ENCODE measurements at places on chromosomes 5 and 9.

DNA sequence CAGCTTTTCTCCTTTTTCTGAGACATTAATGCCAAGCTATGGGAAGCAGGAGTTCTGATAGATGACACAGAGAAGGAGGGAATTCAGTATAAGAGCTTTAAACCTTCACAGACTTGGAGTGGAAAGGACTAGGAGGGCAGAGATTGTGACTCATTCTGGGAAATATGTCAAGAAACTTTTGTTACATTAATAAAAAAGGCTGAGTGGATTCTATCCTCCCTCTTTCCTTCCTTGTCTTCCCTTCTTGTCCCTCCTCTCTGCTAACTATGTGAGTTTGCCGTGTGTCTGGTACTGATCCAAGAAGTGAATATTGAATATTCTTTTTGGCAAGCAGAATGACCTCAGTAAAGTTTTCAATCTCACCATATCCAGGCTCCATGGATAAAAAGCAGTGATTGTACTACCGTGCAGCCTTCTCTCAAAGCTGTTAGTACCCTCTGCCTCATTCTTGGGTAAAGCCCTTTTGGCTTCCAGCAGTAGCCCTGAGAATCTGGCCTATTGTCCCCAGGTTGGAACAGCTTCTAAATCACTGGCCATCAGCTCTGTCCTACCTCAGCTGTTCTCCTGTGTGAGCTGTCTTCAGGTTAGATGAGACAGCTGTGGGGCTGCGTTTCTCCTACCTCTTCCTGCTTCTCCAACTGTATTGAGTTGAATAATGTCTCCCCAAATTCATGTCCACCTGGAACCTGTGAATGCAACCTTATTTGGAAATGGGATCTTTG lies 73.9 kb downstream of the ATG10 start:
- DNase-seq = no peak

GRCh38 chr5:15993919-15994318 lies 185.7 kb downstream of the MARCHF11 start:
- peak; percentile 19 for DNase-seq

GRCh38 chr5:139897342-139897741 lies 101.7 kb downstream of the PSD2 start:
- no peak for DNase-seq

- DNase-seq = no peak
These were observed 298.4 kb upstream of the SEMA6A start for GRCh38 chr5:116872986-116873385.

DNA sequence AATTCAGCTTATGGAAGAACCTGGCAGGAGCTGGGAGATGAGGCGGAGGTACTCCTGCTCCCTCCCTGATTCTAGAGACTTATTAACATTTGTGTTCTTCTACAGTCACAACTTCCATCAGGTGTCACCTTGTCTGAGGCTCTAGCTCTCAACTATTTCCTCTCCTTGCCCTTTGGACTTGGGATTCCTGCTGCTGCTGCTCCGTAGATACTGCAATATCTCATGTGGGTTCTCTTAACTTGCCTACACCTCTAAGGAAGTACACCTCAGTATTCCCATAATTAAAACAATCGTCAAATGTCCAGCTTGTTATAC lies 21.2 kb downstream of the ANXA1 start:
- DNase-seq = no peak

- peak; percentile 60 for DNase-seq
These were observed at the start of gene ZNF618 for GRCh38 chr9:113876151-113876992. TSS of gene ZNF618 (plus strand) at chr9:113876309. CDS start at chr9:113876381, 72 bp downstream.

- no peak for DNase-seq
These were observed 67.2 kb upstream of the GPBP1 start for GRCh38 chr5:57106661-57107060.

DNA sequence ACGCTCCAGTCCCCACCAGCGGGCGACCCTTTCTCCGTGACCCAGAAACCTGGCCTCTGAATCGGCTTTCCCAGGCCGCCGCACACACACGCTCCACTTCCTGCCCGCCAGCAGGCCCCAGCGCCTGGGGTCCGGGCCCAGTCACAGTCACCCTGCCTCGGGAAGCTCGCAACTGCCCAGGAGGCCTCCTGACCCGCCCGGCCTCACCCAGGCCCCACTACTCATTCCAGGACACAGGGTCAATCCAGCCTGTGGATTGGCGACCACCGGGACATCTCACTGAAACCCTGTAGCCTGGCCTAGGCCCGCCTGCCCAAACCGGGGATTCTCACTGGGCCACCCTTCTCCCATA lies 2.7 kb upstream of the IRX4 start:
- no peak for DNase-seq

- no peak for DNase-seq
These were observed 63.9 kb downstream of the MAT2B start for GRCh38 chr5:163569284-163569683.

GRCh38 chr5:138386290-138386689 lies 33.8 kb downstream of the KDM3B start:
- no peak for DNase-seq

DNA sequence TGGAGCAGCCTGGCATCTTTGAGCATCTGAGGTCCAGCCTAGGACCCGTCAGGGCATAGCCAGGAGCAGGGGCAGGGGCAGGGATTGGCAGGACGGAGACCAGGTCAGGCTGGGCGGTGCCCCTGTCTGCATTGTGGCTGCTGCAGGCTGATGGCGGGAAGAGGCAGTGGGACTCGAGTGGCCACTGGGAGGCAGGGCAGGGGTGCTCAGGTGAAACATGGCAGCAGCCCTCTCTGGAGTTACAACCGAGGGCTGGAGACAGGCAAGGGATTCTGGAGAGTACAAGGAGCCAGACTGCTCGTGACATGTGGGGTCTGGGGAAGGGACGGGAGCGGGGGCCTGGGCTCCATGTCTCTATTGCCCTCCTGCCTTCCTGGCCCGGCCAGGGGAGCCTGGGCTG lies 97.4 kb upstream of the RAPGEF1 start:
- no peak for DNase-seq

DNA sequence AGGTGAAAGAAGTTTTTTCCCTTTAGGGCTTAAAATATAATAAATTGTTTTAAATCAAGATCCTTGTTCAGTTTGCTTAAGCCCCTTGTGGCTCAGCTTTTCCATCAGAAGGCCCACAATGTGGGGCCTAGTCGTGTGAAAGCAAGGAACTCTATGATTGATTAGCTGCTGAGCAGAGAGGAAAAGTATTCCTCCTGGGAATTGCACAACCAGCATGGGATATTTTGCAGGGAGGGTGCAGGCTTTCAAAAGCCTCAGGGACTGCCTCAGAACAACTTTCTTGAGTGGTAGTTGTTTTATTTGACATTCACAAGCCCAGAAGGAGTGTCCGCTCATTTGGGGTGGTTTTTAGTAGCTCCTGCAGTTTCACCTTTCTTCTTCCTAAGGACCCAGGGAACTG lies 19.8 kb downstream of the TTC23L start:
- no peak for DNase-seq

- no peak for DNase-seq
These were observed 30.6 kb upstream of the PPP1R2B start for GRCh38 chr5:156819537-156819936.

- no peak for DNase-seq
These were observed 139.1 kb upstream of the PPP2R2B start for GRCh38 chr5:147017621-147018020.

DNA sequence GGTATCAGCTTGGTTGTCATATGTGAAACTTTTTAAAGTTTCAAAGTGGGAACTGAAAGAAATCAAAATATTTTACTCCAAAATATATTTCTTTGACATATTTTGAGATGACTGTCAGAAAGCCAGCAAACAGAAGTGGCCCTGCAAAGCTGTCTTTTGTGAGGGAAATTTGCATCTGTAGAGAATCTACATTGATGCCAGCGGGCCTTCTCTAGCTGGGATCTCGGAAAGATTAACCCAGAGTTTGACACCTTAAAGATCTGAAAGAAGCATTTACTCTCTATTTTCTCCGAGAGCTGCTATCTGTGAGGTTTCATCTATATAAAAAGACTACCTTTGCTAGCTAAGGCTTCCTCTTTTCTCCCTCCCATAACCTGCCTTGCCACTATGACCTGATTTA lies 303.6 kb downstream of the FBXL17 start:
- DNase-seq = no peak

DNA sequence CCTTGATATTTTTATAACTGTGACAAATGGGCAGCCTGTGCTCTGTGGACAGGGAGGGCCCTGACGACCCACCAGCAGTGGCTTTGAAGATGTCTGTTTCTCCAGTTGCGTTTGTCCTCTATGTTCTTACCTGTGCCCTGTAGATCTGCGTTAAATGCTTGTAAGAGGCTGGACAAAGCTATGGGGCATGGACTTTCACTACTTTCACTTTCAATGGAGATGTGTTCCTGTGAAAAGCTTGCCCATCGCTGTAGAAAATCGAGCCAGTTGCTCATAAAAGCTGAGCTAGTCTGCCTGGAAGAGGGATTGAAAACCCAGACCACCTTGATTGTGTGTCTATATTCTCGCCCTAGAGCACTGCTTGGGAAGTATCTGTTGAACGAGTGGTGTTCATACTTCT lies 74.1 kb downstream of the PSAT1 start:
- DNase-seq = no peak

GRCh38 chr9:133200631-133201030 lies 8.4 kb downstream of the OBP2B start:
- DNase-seq = no peak

DNA sequence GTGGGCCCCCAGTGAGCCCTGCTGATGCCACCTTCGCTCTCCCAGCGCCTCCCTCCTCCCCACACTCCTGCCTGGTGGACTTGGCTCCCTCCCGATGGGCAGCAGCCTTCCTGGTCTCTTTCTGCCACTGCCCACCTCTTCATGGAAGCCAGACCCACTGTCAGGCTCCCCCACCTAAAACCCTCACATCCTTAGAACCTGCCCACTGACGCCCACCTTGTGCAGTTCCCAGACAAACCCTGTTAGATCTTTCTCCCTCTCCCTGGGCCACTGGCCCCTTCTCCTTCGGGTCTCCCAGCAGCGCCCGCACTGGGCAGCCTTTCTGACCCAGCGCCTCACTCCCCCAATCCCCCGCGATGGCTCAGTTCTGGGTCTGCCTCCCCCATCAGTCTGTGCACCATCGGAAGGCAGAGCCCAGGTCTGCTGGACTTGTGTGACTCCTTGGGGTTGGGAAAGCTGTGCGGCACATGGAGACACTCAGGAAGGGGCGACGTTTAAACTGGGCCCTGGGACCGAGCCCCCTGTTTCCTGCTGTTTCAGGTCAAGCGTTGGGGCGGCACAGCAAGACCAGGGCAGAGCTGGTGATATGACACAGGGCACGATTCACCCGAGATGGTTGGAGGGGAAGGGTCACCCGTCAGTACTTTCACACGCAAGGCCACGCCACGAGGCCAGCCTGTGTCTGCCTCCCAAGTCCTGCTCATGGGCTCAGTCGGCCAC lies 17.4 kb downstream of the MYMK start:
- DNase-seq = no peak

GRCh38 chr5:109825450-109825849 lies 135.7 kb downstream of the MAN2A1 start:
- DNase-seq = no peak

GRCh38 chr9:73133921-73134407 lies 17.7 kb upstream of the ANXA1 start:
- no peak for DNase-seq

GRCh38 chr5:92519811-92520632 lies 1061.0 kb downstream of the NR2F1-AS1 start:
- no peak for DNase-seq

- no peak for DNase-seq
These were observed 46.2 kb upstream of the LIFR start for GRCh38 chr5:38602641-38603040.

DNA sequence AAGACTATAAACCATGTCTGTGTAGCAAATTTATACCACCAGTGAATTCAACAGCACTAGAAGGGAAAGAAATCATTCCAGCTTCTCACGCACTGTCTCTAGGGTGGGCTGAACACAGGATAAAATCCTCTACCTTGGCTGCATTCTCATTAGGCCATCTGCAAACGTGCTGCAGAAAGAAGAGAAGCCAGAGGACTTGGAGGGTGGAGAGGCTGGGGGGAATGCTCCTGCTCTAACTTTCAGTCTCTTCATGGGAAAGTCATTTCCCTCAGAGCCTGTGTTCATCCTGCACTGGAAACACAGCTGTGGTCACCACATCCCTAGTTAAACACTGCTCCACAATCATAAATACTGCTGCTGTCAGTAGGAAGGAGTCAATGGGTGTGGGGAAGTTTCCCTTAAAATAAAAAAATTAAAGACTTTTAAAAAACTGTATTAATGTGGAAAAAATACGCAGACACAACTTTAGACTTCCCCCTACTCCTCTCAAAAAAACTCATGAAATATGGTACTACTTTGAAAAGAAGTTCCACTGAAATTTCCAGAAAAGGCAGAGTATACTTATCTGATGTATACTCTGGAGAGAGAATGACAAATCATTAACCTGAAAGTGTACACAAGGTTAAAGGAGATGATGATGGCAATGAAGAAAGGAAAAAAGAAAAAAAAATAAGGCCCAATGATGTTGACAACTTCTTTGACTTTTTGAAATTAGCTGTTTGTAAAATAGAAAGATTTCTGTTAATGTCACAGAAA lies 46.8 kb downstream of the LHFPL2 start:
- DNase-seq = no peak

GRCh38 chr9:125687163-125687863 lies 19.7 kb downstream of the MAPKAP1 start:
- DNase-seq = no peak

DNA sequence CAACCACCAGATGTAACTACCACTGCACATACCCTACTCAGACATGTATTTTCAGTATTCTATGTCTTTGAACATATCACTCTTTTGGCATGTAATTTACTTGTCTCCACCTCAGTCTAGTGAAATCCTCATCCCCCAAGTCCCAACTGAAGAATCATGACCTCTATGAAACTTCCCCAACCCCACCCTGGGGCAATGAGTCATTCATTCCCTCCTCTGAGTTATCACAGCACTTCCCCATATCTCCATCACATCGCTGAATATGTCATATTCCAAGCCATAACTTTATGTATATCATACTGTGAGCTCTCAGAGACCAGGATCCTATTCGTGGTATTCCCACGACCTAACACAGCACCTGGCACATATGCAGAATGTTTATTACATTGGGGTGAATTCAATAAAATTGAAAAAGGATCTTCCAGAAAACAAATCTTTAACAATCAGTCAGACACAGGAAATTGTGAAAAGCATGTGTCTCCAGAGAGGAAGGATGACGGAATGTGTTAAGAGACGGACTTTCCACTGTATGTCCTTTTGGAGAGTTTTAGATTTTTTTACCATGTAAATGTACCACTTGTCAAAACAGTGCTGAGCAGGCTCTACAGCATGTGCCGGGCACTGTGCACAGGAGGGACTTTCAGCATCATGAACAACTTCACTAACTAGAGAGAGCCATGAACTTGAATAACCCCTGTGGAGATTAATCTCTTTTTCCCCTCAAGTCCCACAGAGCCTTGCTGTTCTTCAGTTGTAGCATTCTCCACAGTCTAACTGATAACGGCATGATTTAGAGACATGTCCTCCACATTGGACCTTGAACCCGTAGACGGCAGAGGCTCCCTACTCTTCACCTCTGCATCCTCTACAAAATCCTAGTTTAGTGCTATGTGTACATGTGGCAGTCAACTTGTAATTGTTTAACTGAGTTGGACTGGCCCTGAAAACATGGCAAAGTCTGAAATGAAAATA lies 213.5 kb downstream of the GLIS3 start:
- DNase-seq = no peak

DNA sequence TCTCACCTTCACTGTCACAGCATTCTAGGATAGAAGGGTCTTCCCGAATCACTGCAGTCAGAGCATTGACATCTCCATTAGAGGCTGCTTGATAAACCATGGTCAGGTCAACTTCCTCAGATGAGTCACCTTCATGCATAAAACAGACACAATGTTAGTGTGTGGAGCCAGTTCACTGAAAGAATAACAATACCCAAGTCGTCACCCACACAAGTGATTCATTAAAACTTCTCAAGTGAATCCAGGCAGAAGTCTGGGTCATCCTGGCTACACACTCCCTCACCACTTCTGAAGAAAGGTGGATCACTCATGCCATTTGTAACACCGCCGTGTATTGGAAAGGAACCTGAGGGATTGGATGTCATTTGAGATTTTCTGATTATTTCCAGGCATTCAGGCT lies 49.6 kb downstream of the ANKRD55 start:
- no peak for DNase-seq

Data from SW 1271 (cell line).